ENCODE measurements at places on chromosomes 1 and 21.

DNA sequence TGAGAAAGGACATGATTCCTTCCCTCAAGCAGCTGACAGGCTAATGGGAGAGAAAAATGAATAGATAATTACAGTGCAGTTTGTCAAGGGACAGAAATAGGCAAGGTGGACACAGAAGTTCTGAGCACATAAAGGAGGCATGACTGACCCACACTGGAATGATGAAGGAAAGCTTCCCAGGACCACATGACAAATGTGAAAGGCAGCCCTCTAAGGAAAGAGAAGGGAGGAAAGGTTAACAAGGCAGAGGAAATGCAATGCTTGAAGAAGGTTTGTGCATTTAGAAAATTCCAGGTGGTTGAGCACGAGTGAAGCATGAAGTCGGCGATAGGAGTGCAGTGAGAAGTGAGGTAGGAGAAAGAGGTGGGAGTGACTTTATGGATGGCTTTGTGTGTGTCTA, 37.4 kb downstream of the LAMC2 start:
- DNase-seq: peak; percentile 45

DNA sequence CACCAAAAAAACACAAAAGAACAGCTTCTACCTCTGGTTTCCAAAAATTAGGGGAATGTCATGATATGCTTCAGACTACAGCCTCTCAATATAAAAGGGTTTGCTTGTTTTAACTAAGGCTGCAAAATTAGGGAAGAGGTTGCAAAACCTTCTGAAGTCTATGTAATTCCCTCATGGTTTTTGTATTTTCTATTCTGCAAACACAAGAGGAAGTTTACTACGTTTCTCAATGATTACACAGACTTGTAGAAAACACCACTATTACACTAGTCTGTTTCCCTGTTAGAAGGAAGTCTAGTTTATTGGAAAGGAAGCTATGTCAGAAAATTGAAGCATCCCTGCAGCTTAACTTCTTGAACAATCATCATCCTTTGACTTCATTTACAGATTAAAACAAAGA, 229.7 kb upstream of the FMN2 start:
- DNase-seq: no peak

- DNase-seq: no peak
These were observed 49.6 kb upstream of the ADAR start for GRCh38 chr1:154657556-154657955.

DNA sequence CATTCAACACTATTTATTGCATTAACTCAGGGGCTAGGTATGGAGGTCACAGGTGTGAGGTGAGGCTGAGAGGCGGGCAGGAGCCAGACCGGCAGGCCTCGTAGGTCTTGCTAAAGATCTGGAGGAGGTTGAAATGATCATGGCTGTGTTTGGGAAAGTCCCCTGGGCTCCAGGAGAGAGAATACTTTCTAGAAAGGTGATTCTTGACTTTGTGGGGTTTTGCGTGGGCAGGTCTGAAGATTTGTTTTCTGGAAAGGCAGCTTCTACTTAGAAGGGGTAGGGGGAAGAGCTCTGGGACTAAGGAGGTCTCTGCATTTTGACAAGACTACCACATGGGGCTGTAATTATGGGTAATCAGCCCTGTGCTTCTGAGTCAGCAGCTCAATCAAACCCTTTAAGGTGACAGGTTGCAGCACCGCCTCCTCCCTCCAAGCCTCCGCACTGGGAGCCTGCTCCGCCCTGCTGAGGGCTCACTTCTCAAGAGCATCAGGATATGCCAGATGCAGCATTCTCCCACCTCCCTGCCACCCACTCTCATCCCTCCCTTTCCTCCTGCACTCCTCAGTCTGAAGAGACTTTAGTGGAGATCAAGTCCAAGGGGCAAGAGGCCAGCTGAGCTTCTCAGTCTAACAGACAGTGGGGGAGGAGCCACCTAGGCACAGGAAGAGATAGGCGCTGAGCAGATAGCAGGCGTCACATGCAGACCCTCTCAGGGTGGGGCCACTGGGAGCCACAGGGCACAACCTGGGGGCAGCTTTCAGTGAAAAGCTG, 30.5 kb downstream of the SLC30A1 start:
- DNase-seq: no peak

GRCh38 chr1:230550428-230550827, 91.9 kb upstream of the COG2 start:
- peak; percentile 24 for DNase-seq
